ENCODE measurements at places on chromosomes 16 and 17. TPM values are rescaled to one million over a fixed set of nuclear protein-coding genes. Genes with fewer than 3 reads are reported as not detected.

Gene CRYBA1
- not detected for polyA plus RNA-seq

Gene KRT31
- not detected for polyA plus RNA-seq

Gene TBC1D3I
- 0.11 TPM for polyA plus RNA-seq

Gene NOTUM
- 1.1 TPM for polyA plus RNA-seq

Gene CCL8
- polyA plus RNA-seq: not detected

Gene COL1A1
- polyA plus RNA-seq: 56.3 TPM

DNA sequence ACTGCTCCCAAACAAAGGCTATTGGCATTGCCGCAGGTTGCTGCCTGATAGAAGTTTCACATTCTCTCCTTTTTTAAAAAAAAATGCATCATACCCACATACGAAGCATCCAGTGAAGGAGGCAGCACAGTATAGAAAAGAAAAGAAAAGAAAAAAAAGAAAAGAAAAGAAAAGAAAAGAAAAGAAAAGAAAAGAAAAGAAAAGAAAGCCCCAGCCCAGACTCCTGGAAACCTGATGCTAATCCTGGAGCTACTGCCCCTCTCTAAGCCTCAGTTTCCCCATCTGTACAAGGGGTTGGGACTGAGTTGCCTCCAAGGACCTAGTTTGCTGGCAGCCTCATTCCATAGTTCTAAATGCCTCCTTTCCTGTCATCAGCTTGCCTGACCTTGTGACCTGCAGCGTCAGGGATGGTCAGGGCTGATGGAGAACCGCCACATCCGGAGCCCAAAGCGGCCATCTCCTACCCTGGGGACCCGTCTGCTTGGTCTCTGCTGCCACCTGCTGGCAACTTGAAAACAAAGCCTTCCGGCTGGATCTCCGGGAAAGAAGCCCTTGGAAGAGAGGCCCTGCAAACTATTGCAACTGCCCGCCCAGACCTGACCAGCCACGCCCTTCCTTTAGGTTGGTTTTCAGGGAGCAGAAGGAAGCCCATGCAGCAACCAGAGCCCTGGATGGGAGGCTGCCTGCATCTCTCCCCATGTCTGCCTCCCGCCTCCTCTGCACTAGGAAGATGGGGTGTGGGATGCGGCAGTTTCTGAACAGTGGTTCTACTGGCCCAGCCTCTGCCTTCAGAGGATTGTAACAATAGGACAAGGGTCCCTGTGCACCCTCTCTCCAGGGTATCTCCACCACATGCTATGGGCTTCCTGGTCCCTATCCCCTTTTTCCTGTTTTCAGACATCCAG is 13.0 kb downstream of the AIPL1 start:
- H3K4me3 ChIP-seq: no peak overlapping the region
- H3K4me1 ChIP-seq: no peaks in the 10 kb centered on the region
- H3K27me3 ChIP-seq: no peaks in the 10 kb centered on the region

GRCh38 chr17:7922845-7923628 is 6.6 kb downstream of the KCNAB3 start:
- H3K4me1 ChIP-seq: peaks cover 5% of the 10 kb centered on the region
- peak overlapping the region; percentile 8 for H3K4me3 ChIP-seq
- peak; percentile 83 for DNase-seq
- no peaks in the 10 kb centered on the region for H3K36me3 ChIP-seq

DNA sequence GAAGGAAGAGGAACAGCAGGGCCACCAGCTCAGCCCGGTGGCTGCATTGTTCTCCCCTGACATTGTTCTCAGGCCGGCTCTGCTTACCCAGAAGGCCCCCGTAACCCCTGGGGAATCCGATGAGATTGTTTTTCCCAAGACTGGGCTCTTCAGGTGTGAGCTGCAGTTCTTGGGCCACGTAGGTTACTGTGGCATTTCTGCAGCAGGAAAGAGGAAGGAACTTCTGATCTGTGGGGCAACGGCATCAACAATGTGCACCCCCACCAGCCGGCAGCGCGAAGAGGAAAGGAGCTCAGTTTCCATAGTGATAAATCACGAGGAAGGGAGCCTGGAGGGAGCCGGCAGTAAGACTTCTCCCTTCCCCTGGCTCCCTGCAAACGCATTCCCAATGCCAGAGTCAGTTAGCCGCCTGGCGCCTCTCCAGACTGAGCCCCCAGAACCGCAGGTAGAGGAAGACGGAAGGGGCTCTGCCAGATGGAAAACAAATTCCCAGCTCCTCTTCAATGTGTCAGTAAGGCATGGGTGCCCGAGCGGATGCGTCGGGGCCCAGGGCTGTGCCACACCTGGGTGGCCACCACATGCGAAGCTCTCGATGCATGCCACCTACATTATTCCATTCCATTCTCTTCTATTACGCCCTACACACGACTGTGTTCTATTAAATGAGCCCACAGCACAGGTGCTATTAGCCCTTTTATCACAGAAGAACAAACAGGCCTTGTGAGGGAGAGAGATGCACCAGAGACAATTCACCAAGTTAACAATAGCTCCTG is 21.5 kb upstream of the PECAM1 start:
- no peak overlapping the region for H3K4me3 ChIP-seq
- H3K36me3 ChIP-seq: no peaks in the 10 kb centered on the region
- H3K27ac ChIP-seq: peak overlapping the region; percentile 37
- no peaks in the 10 kb centered on the region for H3K27me3 ChIP-seq
- H3K4me1 ChIP-seq: no peaks in the 10 kb centered on the region

- no peak overlapping the region for H3K4me3 ChIP-seq
- no peak overlapping the region for H3K27ac ChIP-seq
- no peak for DNase-seq
- H3K36me3 ChIP-seq: peaks cover 14% of the 10 kb centered on the region
- peaks cover 36% of the 10 kb centered on the region for H3K4me1 ChIP-seq
Observed at GRCh38 chr16:51141106-51141505, 10.0 kb downstream of the SALL1 start.

- H3K4me3 ChIP-seq: no peak overlapping the region
- DNase-seq: no peak
- no peaks in the 10 kb centered on the region for H3K36me3 ChIP-seq
- no peaks in the 10 kb centered on the region for H3K27me3 ChIP-seq
- H3K27ac ChIP-seq: no peak overlapping the region
Observed at GRCh38 chr17:31538080-31538762, 146.7 kb downstream of the RAB11FIP4 start.

- H3K4me3 ChIP-seq: no peak overlapping the region
- no peaks in the 10 kb centered on the region for H3K27me3 ChIP-seq
- no peak overlapping the region for H3K27ac ChIP-seq
- no peaks in the 10 kb centered on the region for H3K4me1 ChIP-seq
Observed at GRCh38 chr16:53631236-53632025, 72.2 kb downstream of the RPGRIP1L start.

- no peaks in the 10 kb centered on the region for H3K27me3 ChIP-seq
- DNase-seq: no peak
- H3K27ac ChIP-seq: no peak overlapping the region
Observed at GRCh38 chr16:3737181-3737580, 19.9 kb upstream of the TRAP1 start.
